ENCODE measurements at places on chromosomes 4 and X.

DNA sequence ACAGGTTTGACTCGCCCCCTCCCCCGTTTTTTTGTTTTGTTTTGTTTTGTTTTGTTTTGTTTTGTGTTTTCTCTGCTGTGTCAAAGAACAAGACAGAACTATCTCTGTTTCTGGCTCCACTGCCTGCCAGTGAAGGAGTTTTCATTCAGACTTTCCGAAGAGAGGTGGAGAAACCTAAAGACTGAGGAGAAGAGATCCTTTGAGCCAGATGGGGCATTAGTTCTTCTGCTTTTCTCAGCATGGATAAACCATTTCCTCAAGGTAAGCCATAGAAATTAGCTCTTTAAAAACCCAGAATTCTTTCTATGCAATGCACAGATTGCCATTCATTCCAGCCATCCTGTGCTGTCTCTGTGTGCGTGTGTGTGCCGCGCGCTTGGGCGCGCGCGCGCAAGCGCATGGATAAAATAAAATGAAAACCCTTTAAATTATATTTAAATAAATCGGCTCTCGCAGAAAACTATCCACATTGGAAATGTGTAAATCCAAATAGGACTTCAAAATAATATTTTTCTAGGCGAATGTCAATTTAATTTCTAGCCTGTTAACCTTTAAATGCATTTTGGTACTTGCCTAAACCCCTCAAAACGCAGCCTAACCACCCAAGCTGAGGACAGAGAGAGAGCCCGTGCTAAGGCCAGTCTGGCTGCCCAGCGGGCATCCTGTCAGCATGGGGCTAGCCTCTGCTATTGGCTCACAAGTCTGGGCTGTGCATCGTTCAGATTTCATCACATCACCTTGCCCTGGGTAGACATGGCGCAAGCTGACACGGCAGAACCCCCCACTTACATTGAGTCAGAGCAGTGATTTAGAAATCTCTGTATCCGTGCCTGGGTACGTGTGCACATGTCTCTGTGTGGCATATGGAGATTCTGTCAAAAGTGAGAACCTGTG is 113.0 kb upstream of the VAMP7 start:
- no peak for DNase-seq

DNA sequence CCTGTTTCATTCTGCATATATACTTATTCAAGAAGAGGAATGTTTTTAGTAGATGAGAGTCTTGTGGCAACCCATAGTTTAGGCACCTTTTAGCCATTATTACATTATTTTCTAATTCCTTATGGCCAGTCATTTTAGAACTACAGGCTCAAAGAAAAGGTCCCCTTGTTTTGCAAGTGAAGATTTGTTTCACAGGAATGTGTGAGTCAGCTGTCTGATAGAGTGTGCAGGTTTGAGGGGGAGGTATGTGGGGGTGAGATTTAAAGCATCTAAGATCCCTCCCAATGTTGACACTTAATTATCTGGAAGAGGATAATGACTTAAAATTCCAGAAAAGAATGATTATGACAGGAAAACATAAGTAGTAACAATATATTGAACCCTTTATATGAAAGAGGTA is 495.6 kb downstream of the KCNIP4 start:
- DNase-seq = no peak

DNA sequence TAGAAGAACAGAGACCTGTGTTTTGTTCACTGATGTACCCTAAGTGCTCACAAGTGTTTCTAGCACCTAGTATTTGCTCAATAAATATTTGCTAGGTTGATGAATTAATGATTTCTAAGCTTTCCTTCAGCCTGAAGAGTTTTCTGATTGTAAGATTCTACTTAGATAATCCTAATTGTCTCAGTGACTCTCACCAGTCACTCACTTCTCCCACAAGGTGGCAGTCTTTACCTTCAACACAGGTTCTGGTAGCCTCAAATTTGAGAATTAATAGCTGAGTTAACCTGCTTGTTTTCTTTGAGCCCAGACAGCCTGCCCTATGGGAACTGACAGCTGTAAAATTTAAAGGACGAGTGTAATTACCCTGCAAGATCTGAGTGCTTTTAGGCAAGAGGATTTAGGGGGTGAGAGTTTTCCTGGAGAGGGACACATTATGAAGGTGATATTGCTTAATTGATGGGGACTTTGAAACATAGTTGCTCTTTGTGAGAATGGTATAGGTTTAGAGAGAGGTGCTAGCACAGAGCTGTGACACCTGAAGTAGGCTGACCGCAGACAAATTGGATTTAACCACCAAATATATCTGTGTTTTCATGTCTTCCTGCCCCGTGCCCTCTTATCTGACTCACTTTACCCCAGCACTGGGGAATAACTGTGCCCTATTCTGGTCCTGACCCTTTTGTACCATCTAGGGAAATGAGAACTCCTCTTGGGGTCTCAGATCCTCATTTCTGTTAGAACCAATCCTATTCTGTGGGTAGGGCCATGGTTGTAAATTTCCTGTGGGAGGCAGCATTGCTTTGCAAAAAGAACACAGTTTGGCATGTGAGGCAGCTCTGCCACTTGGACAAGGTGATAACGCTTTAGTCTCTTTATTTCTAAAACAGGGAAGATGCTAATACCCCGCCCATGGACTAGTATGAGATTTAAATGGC is 27.7 kb downstream of the CD38 start:
- DNase-seq = peak; percentile 40

- peak; percentile 71 for DNase-seq
Observed at GRCh38 chr4:182749667-182750167, 167.5 kb downstream of the DCTD start.

GRCh38 chrX:23861215-23861896 is 46.4 kb downstream of the APOO start:
- no peak for DNase-seq

GRCh38 chr4:62487016-62487415 is 1286.9 kb downstream of the ADGRL3 start:
- DNase-seq = no peak

- DNase-seq = peak; percentile 64
Observed at GRCh38 chr4:138919094-138919936, 96.3 kb upstream of the NOCT start.

- no peak for DNase-seq
Observed at GRCh38 chr4:13922873-13923645, 295.5 kb upstream of the BOD1L1 start.

- DNase-seq = no peak
Observed at GRCh38 chrX:31604629-31605221, 532.9 kb upstream of the FTHL17 start.

DNA sequence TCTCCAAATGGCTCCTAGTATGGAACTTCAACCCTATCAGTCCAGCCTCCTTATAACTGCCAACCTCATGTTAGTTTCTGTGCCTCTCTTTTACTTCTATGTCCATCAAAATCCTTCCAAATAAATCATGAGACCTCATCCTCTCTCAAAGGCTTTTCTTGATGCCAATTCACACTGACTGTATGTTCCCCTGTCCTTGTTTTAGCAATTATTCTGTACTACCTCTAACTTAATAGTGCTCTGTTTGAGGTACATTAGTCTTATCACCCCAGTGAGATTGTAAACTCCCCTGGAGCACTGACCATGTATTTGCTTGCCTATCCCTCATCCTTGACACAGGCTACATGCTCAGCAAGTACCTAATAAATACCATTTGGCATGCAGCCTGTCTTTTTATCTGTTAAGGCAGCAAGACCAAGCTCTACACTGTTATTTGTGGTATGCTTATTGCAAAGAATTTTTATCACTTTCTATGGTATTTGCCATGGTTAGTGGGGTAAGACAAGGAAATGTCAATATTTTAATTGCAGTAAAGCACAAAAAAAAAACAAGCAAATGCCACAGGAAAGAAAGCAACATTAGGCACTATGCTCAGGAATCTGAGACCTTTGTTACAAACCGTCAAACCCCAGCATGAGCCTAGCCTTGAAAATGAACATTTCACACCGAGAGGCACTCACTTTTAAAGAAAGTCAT is 119.2 kb downstream of the SMARCA1 start:
- DNase-seq = no peak

DNA sequence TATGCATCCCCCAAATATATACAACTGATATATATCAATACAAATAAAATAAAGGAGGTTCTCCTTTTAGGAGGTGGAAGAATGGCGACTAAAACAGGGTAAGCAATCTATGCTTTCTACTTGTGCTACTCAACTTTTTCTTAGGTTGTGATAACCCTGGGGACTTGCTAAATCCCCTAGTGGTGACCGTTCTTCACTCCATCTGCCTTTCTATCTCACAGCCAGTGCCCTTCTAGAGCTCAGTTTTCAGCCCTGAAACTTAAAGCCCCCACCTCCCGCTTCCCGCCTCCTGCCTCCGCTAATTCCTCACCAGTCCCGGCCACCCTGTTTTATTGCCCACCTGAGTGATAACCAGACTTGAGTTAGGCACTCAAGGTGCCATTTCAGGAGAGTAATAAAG is 15.5 kb upstream of the ESX1 start:
- no peak for DNase-seq

GRCh38 chrX:30278365-30278764 is 30.8 kb downstream of the NR0B1 start:
- no peak for DNase-seq

DNA sequence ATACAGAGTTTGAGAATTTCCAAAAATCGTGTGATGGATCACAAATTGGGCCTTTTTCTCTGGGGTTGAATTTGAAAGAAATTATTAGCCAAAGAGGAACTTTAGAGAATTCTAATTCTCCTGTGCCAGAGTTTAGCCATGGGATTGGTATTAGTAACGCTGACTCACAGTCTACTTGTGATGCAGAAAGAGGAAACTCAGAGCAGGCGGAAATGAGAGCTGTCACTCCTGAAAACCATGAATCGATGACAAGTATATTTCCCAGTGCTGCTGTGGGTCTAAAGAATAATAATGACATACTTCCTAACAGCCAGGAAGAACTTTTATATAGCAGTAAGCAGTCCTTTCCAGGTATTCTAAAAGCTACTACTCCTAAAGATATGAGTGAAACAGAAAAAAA is 64.9 kb downstream of the N4BP2 start:
- DNase-seq = no peak

DNA sequence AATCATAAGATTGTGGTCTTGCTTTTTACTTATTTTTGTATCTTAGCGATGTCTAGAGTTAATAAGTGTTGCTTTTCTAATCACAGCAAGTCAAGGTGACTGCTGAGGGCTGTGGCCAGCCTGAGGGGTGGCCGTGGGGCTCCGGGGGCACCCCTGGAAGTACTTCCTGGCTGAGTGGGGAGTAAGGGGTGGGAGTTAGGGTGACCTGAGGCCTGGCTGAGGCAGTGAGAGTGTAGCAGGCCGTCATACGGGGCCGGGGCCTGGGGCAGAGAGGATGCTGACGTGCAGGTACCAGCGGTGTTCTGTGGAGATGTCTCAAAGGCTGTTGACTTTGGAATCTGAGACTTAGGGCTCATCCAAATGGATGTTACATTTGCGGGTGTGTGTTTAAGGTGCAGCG is 29.3 kb downstream of the PIGG start:
- DNase-seq = no peak

DNA sequence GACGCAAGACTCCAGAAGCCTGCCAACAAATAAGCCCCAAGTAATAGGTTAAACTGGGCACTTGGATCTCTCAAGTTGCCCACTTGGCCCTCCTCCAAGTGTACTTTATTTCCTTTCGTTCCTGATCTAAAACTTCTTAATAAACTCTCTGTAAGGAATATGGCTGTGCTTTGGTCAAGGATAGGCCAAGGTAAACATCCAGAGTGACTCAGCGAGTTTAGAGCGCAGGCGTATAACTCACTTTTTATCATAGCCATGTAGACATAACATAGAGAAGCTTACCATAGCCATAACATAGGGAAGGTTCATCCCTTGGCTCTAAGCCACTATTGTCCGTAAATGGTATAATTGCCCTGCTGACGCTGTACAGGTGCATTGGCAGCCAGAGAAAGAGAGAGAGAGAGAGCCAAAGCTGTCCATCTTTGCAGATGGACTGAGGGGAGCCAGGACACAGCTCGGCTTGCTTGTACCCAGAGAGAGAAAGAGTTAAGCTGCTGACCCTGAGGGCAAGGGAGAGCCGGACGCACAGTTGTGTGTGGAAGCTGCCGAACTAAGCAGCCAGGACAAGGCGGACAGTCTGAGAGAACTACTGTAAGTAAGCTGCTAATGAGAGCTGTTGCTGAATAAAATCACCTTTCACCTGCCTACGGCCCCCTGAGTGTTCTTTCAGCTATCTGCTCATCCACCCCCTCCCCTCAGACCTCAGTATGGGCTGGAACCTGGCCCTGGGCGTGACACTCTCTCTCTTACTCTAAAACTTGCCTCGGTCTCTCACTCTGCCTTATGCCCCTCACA is 1.8 kb downstream of the TLR1 start:
- DNase-seq = no peak

DNA sequence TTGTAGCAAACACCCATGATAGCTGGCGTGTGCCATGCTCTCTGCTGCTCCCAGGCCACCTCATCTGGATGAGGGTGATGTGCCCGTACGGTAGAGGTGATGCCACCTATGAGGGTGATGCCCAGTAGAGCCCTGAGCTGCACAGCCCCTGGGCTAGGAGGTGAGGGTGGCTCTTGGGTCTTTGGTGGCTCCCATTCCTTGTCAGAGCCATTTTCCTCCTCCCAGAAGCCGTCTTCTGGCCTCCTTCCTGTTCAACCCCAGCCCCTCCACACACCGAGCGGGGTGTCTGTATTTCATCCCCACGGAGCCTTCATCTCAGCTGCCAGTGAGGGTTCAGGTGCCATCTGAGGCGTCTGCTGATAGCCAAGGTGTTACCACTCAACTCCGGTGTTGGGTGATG is 12.0 kb upstream of the TNIP2 start:
- no peak for DNase-seq

GRCh38 chrX:38651625-38652601 is 90.6 kb downstream of the TSPAN7 start:
- no peak for DNase-seq

DNA sequence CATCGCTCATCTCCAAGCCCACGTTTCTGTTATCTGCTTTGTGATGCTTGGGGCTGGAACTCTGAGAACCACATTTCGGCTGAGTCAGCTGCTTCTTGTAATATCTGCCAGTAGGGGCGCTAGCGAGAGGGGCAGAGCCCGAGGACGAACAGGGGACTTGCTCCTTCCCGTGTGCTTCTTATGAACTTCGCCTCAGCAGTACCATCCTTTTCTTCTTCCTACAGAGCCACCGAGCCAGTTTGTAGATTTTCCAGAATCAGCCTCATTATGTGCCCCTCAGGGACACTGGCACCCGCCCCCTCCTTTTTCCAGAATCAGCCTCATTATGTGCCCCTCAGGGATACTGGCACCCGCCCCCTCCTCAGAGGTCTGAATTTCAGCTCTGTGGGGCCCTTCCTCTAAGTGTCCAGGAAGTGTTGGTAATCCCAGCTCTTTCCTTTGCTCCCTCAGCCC is 441.7 kb upstream of the RASGEF1B start:
- DNase-seq = peak; percentile 34

Measured in SHP77 (cell line).